ENCODE measurements at places on chromosomes 5 and 9.

DNA sequence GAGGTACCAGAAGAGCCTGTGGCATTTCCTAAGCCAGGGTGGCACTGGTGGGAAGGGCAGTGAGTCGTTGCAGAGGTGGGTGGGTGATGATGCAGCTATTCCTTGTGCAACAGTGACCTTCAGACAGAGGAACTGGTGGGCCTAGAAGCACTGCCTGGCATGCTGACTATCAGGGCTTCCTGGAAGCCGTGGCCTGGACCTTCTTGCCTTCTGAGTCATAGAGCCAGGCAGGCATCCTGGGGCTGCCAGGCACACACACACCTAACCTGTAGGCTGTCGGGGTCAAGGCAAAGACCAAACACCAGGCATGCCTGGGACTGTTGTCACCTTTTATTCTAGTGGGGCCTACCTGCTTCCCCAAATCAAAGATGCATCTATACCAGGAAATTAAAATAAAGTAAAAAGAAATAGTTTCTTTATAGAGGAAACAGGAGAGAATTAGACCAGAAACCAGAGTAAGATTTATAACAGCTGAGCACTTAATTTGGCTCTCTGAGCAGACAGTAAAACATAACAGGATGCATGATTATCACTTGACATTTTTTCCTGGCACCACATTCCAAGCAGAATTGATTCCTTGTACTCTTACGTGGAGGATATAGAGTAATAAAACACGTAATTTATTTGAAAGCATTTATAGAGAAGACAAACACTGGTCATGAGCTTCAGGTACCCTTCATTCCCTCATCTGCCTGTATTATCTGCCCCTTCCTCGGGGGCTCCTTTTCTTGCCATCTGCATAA, 25.1 kb downstream of the NANS start:
- no peak for DNase-seq

- no peak for DNase-seq
These were observed 173.7 kb downstream of the GABRB2 start for GRCh38 chr5:161372682-161373344.

- DNase-seq, result peak; percentile 33
These were observed 38.0 kb downstream of the MTMR12 start for GRCh38 chr5:32274548-32275395.

DNA sequence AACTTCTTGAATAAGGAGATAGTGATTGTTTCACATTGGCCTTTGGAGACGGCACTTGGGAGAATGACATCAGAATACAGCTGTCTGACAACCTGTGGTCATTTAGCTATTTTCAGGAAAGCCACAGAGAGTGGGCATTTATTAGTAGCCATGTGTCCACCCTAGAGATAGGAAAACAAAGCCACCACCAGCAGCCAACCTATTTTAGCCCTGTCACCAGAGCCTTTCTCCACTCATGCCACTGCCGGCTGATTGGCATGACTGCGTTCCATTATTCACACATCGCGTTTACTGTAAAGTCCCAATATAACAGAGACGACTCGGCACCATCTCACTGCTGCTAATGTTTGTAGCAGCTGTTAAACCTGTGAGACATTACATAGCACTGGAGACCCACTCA, 330.1 kb downstream of the NDUFS4 start:
- no peak for DNase-seq

- DNase-seq, result peak; percentile 39
These were observed 536 bp upstream of the COMMD10 start for GRCh38 chr5:116084287-116084691.

DNA sequence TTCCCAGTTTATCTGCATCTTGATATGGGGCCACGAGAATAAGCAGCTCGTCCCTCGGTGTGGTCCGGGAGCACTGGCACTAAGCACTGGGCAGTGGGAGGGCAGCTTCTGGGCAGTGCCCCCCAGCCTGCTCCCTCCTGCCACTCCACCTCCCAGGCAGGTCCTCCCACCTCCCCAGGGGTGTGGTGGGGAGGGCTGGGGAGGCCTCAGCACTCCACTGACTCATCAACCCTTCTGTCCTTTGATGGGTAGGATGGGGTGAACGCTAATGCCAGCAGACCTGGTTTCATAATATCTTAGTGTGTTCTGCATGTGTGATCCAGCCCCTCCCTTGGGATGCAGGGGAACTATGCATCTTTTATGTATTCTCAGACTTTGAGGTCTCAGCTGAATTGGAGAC, 62.2 kb upstream of the GNE start:
- no peak for DNase-seq

- DNase-seq, result no peak
These were observed 13.8 kb downstream of the CSNK1A1 start for GRCh38 chr5:149537374-149537975.

DNA sequence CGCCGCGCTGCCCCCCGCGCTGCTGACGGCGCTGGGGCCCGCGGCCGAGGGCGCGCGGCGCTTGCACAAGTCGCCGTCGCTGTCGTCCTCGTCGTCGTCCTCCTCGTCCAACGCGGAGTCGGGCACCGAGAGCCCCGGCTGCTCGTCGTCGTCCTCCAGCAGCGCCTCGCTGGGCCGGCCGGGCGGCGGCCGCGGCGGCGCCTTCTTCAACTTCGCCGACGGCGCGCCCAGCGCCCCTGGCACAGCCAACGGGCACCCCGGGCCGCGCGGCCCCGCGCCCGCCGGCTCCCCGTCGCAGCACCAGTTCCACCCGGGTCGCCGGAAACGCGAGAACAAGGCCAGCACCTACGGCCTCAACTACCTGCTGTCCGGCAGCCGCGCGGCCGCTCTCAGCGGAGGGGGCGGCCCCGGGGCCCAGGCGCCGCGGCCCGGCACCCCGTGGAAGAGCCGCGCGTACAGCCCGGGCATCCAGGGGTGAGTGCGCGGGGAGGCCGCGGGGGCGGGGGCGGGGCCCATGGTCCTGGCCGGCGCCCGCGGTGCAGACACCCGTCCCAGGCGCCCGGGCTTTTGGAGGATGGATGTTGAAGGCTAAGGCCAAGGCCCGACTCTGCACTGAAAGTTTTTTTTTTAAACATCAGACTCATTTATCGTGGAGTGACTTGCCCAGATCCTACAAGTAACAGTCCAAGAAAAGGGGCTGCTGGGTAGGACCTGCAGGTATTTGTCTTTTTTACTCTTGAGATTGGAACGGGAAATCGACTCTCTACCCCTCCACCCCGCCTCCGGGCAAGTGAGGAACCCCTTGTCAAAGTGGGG, 1.2 kb downstream of the TENT4A start:
- DNase-seq, result peak; percentile 15

GRCh38 chr5:52807723-52808122, 20.0 kb downstream of the ITGA1 start:
- no peak for DNase-seq

- DNase-seq, result peak; percentile 15
These were observed 182.8 kb downstream of the CFAP90 start for GRCh38 chr5:7668161-7668560.

- no peak for DNase-seq
These were observed 31.9 kb downstream of the CAMK4 start for GRCh38 chr5:111256128-111256527.

DNA sequence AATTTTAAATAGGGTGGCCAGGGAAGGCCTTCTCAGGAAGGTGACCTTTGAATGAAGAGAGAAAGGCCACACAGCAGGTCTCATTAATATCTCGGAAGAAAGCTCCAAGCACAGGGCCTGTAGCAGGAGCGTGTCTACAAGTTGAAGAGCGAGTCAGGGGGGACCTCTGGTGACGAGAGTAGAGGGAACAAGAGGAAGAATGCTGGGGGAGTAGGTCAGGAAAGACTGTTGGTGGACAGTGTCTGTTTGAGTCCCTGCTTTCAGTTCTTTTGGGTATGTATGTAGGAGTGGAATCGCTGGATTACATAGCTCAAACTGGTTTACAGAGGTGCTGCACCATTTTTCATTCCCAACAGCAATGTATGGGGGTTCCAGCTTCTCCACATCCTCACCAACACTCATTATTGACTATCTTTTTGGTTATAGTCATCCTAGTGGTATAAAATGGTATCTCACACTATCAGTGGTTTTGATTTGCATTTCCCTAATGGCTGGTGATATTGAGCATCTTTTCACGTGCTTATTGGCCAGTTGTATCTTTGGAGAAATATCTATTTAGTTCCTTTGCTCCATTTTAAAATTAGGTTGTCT, 55.8 kb downstream of the NUP214 start:
- DNase-seq, result peak; percentile 12

DNA sequence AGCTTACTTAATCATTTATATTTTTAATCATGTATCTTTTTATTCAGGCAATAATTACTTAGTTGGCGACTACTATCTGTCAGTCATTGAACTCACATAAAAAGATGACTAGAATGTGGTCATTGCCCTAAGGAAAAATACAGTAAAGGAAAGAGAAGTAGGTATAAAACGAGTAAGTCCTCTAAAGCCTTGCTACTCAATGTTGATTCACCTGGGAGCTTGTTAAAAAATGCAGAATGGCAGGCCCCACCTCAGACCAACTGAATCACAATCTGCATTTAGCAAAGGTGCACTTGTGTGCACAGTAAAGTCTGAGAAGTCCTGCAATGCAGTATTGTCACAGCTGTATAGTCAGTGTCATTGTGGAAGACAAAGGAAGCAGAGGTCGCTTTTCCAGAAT, 592.4 kb downstream of the CSNK1G3 start:
- no peak for DNase-seq

DNA sequence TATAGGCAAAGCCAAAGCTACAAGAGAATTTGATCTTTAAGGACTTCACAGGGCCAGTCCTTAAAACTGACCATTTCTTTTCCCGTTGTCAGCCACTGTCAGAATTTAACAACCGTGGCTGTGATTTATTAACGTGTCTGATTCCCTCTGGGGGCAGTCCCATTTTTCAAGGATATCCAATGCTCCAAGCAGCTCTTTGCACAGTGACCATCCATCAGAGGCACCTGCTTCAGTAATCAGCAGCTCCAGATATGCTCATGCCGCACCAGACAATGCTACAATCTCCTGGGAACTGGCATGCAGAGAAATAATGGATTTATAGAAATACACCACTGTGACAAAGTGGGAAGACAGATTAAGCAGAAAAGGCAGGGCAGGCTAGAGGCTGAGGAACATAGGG, 163.3 kb upstream of the PPP1R2B start:
- no peak for DNase-seq

DNA sequence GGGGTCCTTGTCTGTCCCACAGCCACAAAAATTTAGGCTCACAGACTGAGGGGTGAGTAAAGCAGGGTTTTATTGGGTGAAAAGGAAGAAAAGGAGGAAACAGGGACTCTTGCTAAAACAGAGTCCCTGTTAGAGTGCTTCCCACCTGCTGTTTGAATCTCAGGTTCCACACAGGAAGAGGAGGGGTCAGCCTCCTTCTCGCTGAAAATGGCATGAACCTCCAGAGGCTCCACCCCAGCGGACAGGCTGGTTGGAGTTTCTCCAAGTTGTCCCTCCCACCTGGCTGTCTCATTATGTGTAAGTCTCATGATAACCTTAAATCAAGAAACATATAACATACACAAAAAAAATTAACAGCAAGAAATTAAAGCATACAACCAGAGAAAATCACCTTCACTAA, 28.3 kb upstream of the UHRF2 start:
- DNase-seq, result no peak

- peak; percentile 77 for DNase-seq
These were observed at the start of gene EDIL3 for GRCh38 chr5:84384604-84385575. Gene EDIL3 (minus strand): TSS chr5:84384880. CDS start chr5:84384374, 506 bp downstream.

DNA sequence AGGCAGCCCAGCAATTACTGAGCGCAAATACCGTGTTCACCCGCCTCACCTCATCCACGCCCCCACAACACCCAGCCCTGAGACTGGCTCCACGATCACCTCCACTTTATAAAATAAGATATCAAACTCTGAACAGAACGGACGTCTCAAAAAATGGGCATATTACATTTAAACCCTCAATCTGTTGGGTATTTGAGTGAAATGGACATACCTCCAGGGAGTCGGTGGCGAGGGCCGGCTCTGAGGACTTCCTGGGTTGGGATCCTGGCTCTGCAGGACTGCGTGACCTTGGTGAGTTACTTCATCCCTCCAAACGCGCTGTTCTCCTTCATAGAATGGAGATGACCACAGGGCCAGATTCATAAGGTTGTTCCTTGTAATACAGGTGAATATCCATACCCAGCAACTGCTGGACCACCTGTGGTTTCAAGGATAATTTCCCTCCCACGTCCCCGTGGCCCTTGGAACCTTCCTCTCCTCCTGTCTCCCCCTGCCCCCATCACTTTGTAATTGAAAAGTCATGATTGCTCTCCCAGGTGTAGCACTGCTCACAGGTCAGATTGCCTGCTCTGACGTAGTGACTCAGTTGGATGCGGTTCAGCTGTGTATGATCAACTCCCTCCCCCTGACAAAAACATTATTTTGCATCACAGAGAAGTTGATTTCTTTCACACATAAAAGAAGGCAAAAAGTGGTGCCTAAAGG, 135.6 kb downstream of the KCNIP1 start:
- no peak for DNase-seq

All from NCI-H82 (cell line).